ENCODE measurements at places on chromosomes 6 and 20.

DNA sequence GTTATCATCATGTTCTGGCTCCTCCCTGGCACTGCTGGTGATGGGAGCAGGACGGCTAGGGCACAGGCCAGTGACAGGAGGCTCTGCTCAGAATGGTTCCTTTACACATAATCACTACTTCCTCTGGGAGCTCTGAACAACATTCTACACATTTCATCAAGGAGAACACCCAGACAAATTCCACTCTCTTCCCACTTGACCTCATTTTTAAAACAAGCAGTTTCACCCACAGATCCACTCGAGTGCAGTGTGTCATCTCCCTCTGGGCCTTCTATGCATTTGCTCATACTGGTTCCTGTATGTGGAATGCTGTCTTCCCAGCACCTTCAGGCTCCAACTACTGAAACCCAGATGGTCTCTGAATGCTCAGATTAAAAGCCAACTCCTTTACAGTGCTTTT, 84.8 kb downstream of the ELOVL5 start:
- H3K27ac ChIP-seq, result no peak overlapping the region
- no peaks in the 10 kb centered on the region for H3K27me3 ChIP-seq
- no peak for DNase-seq
- H3K4me3 ChIP-seq, result no peak overlapping the region
- H3K36me3 ChIP-seq, result peaks cover 15% of the 10 kb centered on the region
- no peaks in the 10 kb centered on the region for H3K4me1 ChIP-seq

DNA sequence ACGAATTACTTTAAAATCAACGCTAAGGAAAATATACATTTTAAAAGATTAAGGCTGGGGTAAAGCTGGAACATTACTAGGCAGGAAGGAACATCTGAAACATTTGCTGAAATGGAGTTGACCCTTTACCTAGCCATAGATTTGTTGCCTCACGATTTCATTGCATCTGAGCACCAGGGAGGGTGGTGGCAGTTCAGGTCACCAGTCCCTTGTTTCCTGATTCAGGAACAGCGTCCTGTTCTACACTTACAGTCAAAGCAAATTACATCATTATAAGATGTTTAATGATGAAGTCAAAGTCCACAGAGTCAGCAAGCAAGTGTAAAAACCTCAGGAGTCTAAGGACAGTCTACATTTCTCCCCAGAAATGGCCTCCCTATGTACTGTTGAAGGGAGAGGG, 9.0 kb upstream of the MICA start:
- peaks cover 4% of the 10 kb centered on the region for H3K4me1 ChIP-seq
- no peak for DNase-seq
- H3K27me3 ChIP-seq, result no peaks in the 10 kb centered on the region
- H3K36me3 ChIP-seq, result no peaks in the 10 kb centered on the region

GRCh38 chr20:7257692-7258466, 490.4 kb downstream of the BMP2 start:
- no peak overlapping the region for H3K4me3 ChIP-seq
- H3K27me3 ChIP-seq, result no peaks in the 10 kb centered on the region
- no peak for DNase-seq
- no peaks in the 10 kb centered on the region for H3K36me3 ChIP-seq
- H3K27ac ChIP-seq, result no peak overlapping the region

GRCh38 chr6:121800047-121800446, 364.6 kb downstream of the GJA1 start:
- no peak for DNase-seq
- no peak overlapping the region for H3K27ac ChIP-seq
- H3K4me3 ChIP-seq, result no peak overlapping the region
- no peaks in the 10 kb centered on the region for H3K27me3 ChIP-seq

GRCh38 chr20:54665812-54666211, 190.4 kb downstream of the DOK5 start:
- DNase-seq, result no peak
- H3K36me3 ChIP-seq, result no peaks in the 10 kb centered on the region
- no peaks in the 10 kb centered on the region for H3K4me1 ChIP-seq
- no peak overlapping the region for H3K27ac ChIP-seq
- no peaks in the 10 kb centered on the region for H3K27me3 ChIP-seq
- H3K4me3 ChIP-seq, result no peak overlapping the region

- H3K27ac ChIP-seq, result no peak overlapping the region
- DNase-seq, result no peak
- no peaks in the 10 kb centered on the region for H3K36me3 ChIP-seq
- H3K27me3 ChIP-seq, result no peaks in the 10 kb centered on the region
- H3K4me1 ChIP-seq, result no peaks in the 10 kb centered on the region
These were observed 15.9 kb downstream of the KIF25 start for GRCh38 chr6:168013250-168013915.

DNA sequence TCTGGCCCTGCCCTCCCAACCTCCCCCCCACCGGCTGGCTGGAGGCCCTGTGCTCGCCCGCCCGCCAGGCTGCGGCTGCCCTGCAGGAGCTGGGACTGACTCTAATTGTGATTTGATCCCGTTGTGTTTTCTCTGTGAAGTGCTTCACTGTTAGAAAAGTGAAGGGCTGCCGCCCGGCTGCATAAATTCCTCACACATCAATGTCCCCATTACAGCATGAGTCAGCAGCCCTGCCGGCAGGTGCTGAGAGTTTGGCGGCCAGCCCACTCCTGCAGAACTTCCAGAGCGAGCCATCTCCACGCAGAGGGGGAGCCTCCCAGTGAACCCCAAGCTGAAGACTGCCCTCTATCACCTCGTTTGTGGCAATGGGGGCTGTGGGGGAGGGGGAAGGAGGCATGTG, 137.9 kb downstream of the DLL1 start:
- H3K27me3 ChIP-seq, result no peaks in the 10 kb centered on the region
- DNase-seq, result no peak
- H3K27ac ChIP-seq, result no peak overlapping the region
- no peaks in the 10 kb centered on the region for H3K36me3 ChIP-seq
- no peaks in the 10 kb centered on the region for H3K4me1 ChIP-seq

DNA sequence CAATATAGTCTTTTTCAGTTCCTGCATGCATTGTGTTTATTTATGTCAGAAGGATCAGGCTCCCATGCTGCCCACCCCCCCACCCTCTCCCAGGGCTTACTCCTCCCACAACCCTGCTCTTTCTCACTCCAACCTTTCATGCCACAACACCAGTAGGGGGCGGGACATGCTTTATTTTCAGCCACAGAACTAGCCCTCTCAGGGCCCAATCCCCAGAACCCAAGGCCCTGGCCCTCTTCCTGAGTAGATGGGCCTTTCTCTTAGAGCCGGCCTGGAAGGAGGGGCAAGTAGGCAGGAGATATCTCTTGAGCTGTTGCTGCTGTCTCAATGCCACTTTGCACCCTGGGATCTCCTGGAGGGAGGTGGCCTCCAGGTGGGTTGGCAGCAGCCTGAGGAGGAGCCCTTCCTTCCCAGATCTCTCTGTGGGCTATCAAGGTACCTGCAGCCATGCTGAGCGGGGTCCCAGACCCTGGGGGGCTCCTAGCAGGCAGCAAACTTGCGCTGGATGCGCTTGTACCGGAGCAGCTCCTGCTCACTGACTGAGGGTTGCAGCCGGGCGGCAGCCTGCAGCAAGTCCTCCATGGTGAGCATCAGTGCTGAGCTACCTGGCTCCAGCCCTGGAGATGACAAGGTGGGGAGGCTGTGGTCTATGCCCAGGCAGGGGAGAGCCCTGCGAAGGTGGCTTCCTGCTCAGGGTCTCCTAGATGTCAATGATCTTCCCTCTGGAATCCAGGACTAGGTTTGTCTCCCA, 3.5 kb downstream of the GNMT start:
- DNase-seq, result no peak
- no peaks in the 10 kb centered on the region for H3K4me1 ChIP-seq
- no peak overlapping the region for H3K27ac ChIP-seq
- H3K27me3 ChIP-seq, result no peaks in the 10 kb centered on the region
- peaks cover 50% of the 10 kb centered on the region for H3K36me3 ChIP-seq

- DNase-seq, result no peak
- no peaks in the 10 kb centered on the region for H3K27me3 ChIP-seq
- peaks cover 5% of the 10 kb centered on the region for H3K4me1 ChIP-seq
- H3K36me3 ChIP-seq, result no peaks in the 10 kb centered on the region
- H3K4me3 ChIP-seq, result no peak overlapping the region
These were observed 171.1 kb downstream of the KIF6 start for GRCh38 chr6:39553860-39554802.

DNA sequence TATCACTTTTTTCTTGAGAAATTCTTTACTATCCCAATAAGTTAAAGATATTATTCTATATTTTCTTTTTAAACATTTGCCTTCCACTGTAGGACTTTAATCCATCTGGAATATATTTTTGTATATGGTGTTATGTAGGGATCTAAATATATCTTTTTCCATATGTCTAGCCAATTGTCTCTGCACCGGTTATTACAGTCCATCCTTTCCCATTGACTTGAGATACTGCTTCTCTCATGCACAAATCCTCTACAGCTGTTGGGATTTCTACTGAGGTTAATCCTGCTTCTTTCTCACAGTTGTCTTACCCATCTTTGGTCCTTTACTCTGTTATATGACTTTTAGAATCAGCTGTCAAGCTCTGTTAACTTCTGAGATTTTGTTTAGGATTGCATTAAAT, 483.8 kb upstream of the CDH4 start:
- no peak for DNase-seq
- no peaks in the 10 kb centered on the region for H3K36me3 ChIP-seq
- H3K4me3 ChIP-seq, result no peak overlapping the region
- no peak overlapping the region for H3K27ac ChIP-seq
- no peaks in the 10 kb centered on the region for H3K4me1 ChIP-seq

- no peaks in the 10 kb centered on the region for H3K36me3 ChIP-seq
- H3K27ac ChIP-seq, result no peak overlapping the region
- H3K4me3 ChIP-seq, result no peak overlapping the region
- peaks cover 8% of the 10 kb centered on the region for H3K4me1 ChIP-seq
- no peaks in the 10 kb centered on the region for H3K27me3 ChIP-seq
These were observed 14.2 kb upstream of the SLCO4A1 start for GRCh38 chr20:62627901-62628612.

DNA sequence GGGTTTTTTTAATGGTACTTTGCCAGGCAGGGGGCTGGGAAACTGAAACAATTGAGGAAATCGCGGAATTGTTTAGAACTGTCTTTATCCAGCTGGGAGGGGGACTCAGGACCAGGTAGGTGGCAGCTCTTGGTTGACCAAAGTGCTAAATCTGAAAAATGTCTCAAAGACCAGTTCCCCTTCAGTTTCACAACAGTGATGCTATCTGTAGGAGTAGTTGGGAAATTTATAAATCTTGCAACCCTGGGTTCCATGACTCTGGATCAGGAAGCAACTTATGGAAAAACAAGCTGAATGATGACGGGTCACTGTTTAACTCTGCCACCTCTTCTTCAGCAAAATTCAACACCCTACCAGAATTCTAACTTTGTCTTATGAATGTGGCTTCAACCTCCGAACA, 99.7 kb downstream of the FAM50B start:
- H3K4me1 ChIP-seq, result no peaks in the 10 kb centered on the region
- no peaks in the 10 kb centered on the region for H3K36me3 ChIP-seq
- H3K4me3 ChIP-seq, result no peak overlapping the region
- no peak for DNase-seq
- H3K27me3 ChIP-seq, result no peaks in the 10 kb centered on the region

DNA sequence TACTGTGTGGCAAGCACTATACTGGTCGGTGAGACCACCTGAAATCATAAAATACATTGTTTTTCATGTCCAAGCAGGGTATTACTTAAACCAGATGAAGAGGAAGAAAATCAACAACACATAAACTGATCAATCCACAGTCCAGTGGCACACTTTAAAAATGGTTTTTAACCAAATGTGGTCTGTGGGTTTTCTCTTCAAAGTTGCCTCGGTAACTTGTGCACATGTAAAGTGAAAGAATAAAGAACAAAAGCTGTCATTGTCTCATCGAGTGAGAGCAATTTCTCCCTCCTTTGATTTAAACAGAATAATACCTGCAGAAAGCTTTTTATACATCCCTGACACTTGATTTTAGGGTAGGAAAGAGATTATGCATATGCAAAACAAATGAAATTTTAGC, 3.7 kb downstream of the FLRT3 start:
- no peak overlapping the region for H3K4me3 ChIP-seq
- H3K27ac ChIP-seq, result no peak overlapping the region
- no peaks in the 10 kb centered on the region for H3K36me3 ChIP-seq
- no peaks in the 10 kb centered on the region for H3K27me3 ChIP-seq
- no peaks in the 10 kb centered on the region for H3K4me1 ChIP-seq

- no peaks in the 10 kb centered on the region for H3K36me3 ChIP-seq
- DNase-seq, result no peak
- no peak overlapping the region for H3K4me3 ChIP-seq
- no peaks in the 10 kb centered on the region for H3K27me3 ChIP-seq
These were observed 50.9 kb upstream of the DUSP22 start for GRCh38 chr6:241336-241865.

DNA sequence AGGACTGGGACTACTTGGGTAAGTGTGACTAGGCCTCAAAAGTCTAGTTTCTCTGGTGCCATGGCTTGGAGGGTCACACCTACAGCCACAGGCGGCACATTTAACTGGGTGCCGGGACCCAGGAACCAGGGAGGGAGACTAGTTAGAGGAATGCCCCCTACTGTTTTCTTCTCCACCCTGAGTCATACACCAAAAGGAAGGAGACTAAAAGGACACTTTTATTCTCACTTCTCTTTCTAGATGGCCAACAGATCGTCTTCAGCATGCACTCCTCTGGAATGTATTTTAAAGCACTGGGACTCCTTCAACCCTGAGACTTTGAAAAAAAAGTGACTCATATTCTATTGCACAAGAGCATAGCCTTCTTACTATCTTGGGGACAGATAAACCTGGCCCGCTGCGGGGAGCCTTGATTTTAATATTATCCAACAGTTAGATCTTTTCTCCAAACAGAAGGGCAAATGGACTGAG, 33.4 kb downstream of the PLN start:
- H3K27ac ChIP-seq, result no peak overlapping the region
- H3K36me3 ChIP-seq, result no peaks in the 10 kb centered on the region
- H3K4me3 ChIP-seq, result no peak overlapping the region
- H3K4me1 ChIP-seq, result no peaks in the 10 kb centered on the region

DNA sequence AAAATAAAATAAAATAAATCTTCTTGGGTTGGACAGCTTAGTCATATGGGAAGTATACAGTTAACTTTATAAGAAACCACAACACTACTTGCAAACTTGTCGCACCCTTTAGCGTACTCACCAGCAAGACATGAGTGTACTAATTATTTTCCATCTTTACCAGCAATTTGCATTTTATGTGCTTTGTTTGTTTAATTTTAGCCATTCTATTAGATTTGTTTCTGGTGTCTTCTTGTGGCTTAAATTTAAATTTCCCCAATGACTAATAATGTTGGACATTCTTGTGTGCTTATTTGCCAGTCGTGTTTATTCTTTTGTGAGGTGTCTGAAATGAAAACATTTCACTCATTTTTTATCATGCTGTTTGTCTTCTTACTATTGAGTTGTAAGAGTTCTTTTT, 1172.2 kb upstream of the CITED2 start:
- no peaks in the 10 kb centered on the region for H3K27me3 ChIP-seq
- no peak overlapping the region for H3K27ac ChIP-seq
- no peak for DNase-seq
- H3K36me3 ChIP-seq, result no peaks in the 10 kb centered on the region
- no peak overlapping the region for H3K4me3 ChIP-seq

DNA sequence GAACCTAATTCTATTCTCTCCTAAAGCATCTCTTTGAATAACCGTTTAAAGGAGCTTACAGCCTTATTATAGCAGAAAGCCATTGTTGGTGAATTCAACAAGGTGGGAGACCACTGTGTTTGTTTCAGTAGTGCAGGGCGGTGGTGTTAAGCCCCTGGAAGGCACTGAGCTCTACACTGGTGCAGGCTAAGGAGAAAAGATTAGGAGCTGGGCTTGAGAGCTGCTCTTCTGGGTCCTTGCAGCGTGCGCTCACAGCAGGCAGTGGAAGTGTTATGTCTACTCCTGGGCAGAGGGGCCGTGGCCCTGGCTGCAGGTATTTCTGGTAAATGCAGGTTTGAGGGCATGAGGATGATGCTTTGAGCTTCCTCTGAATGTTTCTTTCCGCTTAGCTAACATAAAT, 361.2 kb downstream of the RNF144B start:
- no peaks in the 10 kb centered on the region for H3K4me1 ChIP-seq
- H3K36me3 ChIP-seq, result no peaks in the 10 kb centered on the region
- no peak overlapping the region for H3K27ac ChIP-seq
- H3K27me3 ChIP-seq, result no peaks in the 10 kb centered on the region
- DNase-seq, result no peak
